Suprapubic skin (tissue), 4 donors: ENCODE measurements at places on chromosomes 6 and 20. TPM values are rescaled to one million over a fixed set of nuclear protein-coding genes. Genes with fewer than 3 reads are reported as not detected.

- no peaks in the 10 kb centered on the region for H3K4me1 ChIP-seq
- H3K27ac ChIP-seq: no peak overlapping the region
- H3K27me3 ChIP-seq: no peaks in the 10 kb centered on the region
- H3K4me3 ChIP-seq: no peak overlapping the region
These were observed 18.7 kb upstream of the MEI4 start for GRCh38 chr6:77633993-77634715.

- H3K36me3 ChIP-seq: no peaks in the 10 kb centered on the region
- no peaks in the 10 kb centered on the region for H3K4me1 ChIP-seq
- H3K27me3 ChIP-seq: peaks cover 5% of the 10 kb centered on the region
- DNase-seq: no peak
- no peak overlapping the region for H3K4me3 ChIP-seq
- H3K27ac ChIP-seq: no peak overlapping the region
These were observed 11.7 kb upstream of the SIRPG start for GRCh38 chr20:1669304-1669703.

DNA sequence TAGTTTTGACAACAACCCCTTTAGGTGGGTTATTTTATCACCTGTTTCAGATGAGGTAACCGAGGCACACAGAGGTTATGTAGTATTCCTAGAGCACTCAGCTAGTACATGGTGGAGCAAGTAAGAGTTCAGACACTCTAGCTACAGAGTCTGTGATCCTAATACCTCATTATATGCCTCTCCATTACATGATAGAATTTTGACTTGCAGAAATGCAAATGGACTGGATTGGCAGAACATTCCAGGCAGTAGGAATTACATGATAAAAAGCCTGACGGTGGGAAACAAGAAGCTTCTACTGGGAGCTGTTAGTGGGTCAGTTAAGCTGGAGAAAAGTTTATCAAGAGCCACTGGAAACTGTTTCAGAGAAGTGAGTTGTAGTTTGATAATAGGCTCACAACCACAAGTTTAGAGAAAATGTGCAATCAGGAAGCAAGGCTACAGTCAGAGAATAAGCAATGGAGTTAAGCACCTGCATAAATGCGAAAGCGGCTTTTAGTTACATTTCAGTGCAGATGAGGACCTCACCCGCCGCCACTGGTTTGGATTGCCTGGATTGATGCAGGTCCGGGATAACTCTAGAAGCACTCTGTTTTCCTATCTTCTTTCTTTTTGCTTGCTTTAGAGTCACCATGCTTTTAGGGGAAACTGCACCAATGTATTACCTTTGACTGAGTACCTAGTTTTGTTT, 34.7 kb upstream of the MYLK2 start:
- H3K4me1 ChIP-seq: no peaks in the 10 kb centered on the region
- no peak overlapping the region for H3K4me3 ChIP-seq
- H3K27ac ChIP-seq: no peak overlapping the region
- no peak for DNase-seq

DNA sequence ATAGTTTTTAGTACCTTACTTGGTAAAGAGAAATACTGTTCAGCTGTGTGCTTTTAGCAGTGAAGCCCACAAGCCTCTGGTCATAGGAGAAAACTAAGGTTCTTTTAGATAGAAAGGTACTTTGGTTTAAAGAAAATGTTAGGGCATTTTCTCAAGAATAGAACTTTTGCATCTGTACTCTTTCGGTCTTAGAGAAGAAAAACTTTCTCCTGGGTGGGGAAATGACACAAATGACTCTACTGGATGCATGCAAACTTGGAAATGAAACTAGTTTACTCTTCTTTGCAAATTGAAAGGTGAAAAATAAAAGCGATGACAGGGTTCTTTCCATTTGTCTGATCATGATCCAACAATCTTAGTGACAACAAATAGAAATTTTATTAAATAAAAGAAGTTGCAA, 2.1 kb upstream of the TMEM217 start:
- no peak overlapping the region for H3K4me3 ChIP-seq
- H3K27ac ChIP-seq: no peak overlapping the region
- H3K36me3 ChIP-seq: no peaks in the 10 kb centered on the region
- no peaks in the 10 kb centered on the region for H3K27me3 ChIP-seq
- H3K4me1 ChIP-seq: peaks cover 40% of the 10 kb centered on the region

GRCh38 chr6:151822252-151823111, 15.0 kb downstream of the ESR1 start:
- H3K4me1 ChIP-seq: no peaks in the 10 kb centered on the region
- no peak overlapping the region for H3K4me3 ChIP-seq
- DNase-seq: no peak
- no peak overlapping the region for H3K27ac ChIP-seq
- no peaks in the 10 kb centered on the region for H3K27me3 ChIP-seq

GRCh38 chr20:6636209-6637159, 131.0 kb upstream of the BMP2 start:
- peak overlapping the region; percentile 35 for H3K27ac ChIP-seq
- no peak overlapping the region for H3K4me3 ChIP-seq
- no peaks in the 10 kb centered on the region for H3K36me3 ChIP-seq
- no peak for DNase-seq
- peaks cover 30% of the 10 kb centered on the region for H3K4me1 ChIP-seq

DNA sequence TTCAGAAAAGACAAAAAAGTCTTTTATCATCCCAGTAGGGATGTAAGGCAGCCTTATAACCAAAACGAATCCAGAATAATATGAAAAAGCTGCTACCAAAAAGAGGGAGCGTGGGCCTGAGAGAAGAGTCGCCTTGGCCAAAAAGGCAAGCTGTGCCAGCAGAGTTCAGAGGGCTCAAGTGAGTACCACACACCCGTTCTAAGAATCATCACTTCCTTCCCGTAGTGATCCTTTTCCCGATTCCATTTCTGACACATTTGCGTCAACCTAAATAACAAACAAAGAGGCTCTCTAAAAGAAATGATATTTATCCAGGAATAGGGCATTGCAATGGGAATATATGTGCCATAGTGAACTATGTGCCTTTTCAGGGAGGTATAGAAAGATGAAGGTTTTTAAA, 3.8 kb upstream of the TMEM181 start:
- no peaks in the 10 kb centered on the region for H3K27me3 ChIP-seq
- H3K27ac ChIP-seq: no peak overlapping the region
- no peaks in the 10 kb centered on the region for H3K36me3 ChIP-seq
- peaks cover 14% of the 10 kb centered on the region for H3K4me1 ChIP-seq
- DNase-seq: no peak
- no peak overlapping the region for H3K4me3 ChIP-seq

DNA sequence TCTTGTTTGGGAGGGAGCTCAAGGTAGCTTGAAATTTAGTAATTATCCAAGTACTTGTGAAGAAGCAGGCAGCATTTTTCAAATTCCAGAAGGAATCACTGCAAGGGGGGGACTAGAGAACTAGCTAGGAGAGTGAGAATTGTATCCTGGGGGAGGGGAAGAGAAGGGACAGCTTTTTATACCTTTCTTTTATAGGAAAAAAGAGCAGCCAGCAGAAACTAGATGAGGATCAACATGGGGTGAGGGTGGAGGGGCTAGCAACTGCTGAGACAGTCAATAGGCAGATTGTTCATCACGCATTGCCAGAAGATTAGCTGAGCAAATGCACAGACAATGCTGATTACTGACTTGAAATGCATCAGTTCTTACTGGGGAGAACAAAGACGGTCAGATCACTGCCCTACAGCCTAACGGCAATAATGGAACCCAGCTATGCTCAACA, 514.3 kb upstream of the CITED2 start:
- H3K4me3 ChIP-seq: no peak overlapping the region
- no peaks in the 10 kb centered on the region for H3K27me3 ChIP-seq
- H3K4me1 ChIP-seq: no peaks in the 10 kb centered on the region
- H3K27ac ChIP-seq: no peak overlapping the region

DNA sequence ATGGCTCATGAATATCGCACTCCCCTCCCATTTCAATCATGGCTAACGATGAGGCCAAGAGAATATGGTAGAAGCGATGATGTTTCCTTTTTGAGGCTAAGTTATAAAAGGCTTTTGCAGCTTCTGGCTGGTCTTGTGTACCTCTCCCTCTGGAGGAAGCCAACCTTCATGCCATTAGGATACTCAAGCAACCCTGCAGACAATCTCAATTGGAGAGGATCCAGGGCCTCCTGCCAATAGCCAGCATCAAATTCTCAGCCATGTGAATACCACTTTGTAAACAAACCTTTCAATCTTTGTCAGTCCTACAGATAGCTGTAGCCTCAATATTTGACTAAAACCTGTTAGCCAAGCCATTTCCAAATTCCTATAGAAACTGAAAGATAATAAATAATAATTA, 738.4 kb downstream of the KIF16B start:
- no peak overlapping the region for H3K4me3 ChIP-seq
- DNase-seq: no peak
- no peak overlapping the region for H3K27ac ChIP-seq
- H3K36me3 ChIP-seq: no peaks in the 10 kb centered on the region
- H3K4me1 ChIP-seq: no peaks in the 10 kb centered on the region

DNA sequence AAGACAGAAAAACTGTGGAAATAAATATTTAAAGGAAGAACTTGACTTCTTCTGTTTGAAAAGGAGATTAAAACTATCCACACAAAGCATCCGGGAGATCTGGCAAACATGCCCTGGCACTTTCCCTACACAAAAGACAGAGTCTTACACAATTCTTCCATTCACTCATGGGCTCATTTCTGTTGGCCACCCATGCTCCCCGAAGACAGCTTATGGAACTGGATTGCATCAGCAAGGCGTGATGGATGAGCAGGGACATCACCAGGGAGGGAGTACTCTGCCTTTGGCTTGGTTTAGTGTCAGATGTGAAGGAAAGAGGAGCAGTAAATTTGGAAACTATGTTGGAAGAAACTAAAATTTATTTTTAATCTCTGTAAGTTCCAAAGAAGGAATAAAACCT, 379.3 kb downstream of the CD109 start:
- DNase-seq: peak; percentile 73
- H3K4me3 ChIP-seq: no peak overlapping the region

DNA sequence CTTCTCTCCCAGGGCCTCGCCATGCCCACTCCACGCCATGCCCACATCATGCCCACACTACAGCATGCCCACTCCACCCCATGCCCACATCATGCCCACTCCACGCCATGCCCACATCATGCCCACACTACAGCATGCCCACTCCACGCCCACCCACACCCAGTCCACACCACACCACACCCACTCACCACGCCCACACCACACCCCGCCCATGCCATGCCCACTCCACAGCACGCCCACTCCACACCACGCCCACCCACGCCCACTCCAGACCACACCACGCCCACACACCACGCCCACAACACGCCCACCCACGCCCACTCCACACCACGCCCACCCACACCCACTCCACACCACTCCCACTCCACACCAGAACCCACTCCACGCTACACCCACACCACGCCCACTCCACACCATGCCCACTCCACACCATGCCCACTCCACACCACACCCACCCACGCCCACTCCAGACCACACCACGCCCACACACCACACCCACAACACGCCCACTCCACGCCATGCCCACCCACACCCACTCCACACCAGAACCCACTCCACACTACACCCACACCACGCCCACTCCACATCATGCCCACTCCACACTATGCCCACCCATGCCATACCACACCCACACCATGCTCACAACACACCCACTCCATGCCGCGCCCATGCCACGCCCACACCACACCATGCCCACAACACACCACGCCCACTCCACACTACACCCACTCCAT, 88.6 kb downstream of the ERMARD start:
- H3K36me3 ChIP-seq: no peaks in the 10 kb centered on the region
- no peak overlapping the region for H3K4me3 ChIP-seq
- H3K27ac ChIP-seq: no peak overlapping the region
- H3K4me1 ChIP-seq: no peaks in the 10 kb centered on the region
- peaks cover 33% of the 10 kb centered on the region for H3K27me3 ChIP-seq

GRCh38 chr6:3663081-3663480, 88.4 kb downstream of the PXDC1 start:
- H3K36me3 ChIP-seq: no peaks in the 10 kb centered on the region
- no peak overlapping the region for H3K27ac ChIP-seq
- no peak overlapping the region for H3K4me3 ChIP-seq
- no peaks in the 10 kb centered on the region for H3K27me3 ChIP-seq
- DNase-seq: no peak

DNA sequence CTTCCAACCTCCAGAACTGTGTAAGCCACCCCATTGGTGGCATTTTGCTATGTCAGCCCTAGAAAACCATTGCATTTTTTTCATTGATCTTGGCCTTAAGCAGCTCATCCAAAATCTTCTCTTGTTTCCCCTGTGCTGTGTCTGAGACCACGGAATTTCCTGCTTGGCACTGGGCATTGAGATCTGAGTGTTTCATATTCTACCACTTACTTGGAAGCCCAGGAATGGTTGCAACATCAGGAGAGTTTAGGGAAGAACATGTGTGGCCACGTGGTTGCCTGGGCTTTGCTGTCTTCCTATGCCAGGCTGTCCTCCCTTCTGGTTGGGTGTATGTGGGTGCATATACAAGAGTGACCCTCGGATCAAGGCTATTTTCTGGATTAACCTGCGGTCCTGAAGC, 139.3 kb upstream of the PMEPA1 start:
- no peaks in the 10 kb centered on the region for H3K36me3 ChIP-seq
- no peak for DNase-seq
- no peaks in the 10 kb centered on the region for H3K27me3 ChIP-seq

GRCh38 chr20:64040231-64041039, 4.5 kb downstream of the C20orf204 start:
- no peak overlapping the region for H3K27ac ChIP-seq
- DNase-seq: no peak
- peaks cover 59% of the 10 kb centered on the region for H3K4me1 ChIP-seq
- H3K4me3 ChIP-seq: no peak overlapping the region

GRCh38 chr6:87151781-87152525, 3.4 kb upstream of the ZNF292 start:
- no peaks in the 10 kb centered on the region for H3K27me3 ChIP-seq
- H3K27ac ChIP-seq: peak overlapping the region; percentile 93
- H3K4me1 ChIP-seq: peaks cover 40% of the 10 kb centered on the region
- peak; percentile 84 for DNase-seq

DNA sequence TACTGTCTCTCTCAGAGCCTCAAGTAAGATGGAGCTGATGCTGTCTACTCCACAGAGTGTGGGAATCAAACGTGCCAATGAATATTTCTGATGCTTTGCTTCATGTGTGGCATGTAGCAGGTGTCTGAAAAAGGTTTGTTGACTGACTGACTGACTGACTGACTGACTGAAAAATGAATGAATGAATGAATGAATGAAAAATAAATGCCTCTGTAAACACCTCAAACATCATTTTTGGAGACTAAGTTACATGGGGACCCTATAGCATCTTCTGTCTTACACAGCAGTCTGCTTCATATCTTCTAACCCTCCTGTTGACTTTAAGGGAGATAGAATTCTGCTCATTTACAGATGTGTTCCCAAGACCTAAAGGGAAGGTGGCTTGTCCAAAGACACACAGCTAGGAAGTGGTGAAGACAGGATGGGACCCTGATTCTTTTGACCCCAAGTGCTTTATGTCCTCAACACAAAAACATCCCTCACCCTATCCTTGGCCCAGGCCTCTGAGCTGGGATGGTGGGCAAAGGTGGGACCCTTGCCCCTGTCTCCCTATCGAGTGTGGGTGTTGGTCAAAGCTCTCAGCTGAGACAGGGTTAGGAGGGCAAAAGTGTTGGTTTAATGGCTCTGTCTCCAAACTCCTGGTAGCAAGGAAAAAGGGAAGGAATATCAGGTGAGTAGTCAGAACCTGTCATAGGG, 104.4 kb downstream of the TOX2 start:
- H3K4me1 ChIP-seq: no peaks in the 10 kb centered on the region
- no peak overlapping the region for H3K27ac ChIP-seq
- H3K27me3 ChIP-seq: peaks cover 50% of the 10 kb centered on the region
- H3K4me3 ChIP-seq: no peak overlapping the region
- no peaks in the 10 kb centered on the region for H3K36me3 ChIP-seq

- no peaks in the 10 kb centered on the region for H3K4me1 ChIP-seq
- DNase-seq: peak; percentile 62
- no peak overlapping the region for H3K4me3 ChIP-seq
These were observed 15.9 kb upstream of the ADGB start for GRCh38 chr6:146582857-146583256.

The TGM2 gene
- total RNA-seq: 4.1 TPM

The GLP1R gene
- 0.59 TPM for total RNA-seq

The TRIM26 gene
- 79.0 TPM for total RNA-seq

The RCAN2 gene
- total RNA-seq: 6.7 TPM

The SAMD3 gene
- total RNA-seq: not detected
